ENCODE measurements at places on chromosomes 5 and 9.

GRCh38 chr9:100352727-100353505 lies at the start of gene TEX10:
TEX10 (minus strand) TSS chr9:100352942; CDS start chr9:100349363, 3,579 bp downstream.
- peak; percentile 96 for DNase-seq

GRCh38 chr5:176596689-176597416 lies 13.1 kb downstream of the GPRIN1 start:
- peak; percentile 79 for DNase-seq

- no peak for DNase-seq
Observed at GRCh38 chr9:128771094-128771721, 519 bp downstream of the ZER1 start.

- DNase-seq = no peak
Observed at GRCh38 chr5:138849439-138849838, 25.7 kb downstream of the LRRTM2 start.

DNA sequence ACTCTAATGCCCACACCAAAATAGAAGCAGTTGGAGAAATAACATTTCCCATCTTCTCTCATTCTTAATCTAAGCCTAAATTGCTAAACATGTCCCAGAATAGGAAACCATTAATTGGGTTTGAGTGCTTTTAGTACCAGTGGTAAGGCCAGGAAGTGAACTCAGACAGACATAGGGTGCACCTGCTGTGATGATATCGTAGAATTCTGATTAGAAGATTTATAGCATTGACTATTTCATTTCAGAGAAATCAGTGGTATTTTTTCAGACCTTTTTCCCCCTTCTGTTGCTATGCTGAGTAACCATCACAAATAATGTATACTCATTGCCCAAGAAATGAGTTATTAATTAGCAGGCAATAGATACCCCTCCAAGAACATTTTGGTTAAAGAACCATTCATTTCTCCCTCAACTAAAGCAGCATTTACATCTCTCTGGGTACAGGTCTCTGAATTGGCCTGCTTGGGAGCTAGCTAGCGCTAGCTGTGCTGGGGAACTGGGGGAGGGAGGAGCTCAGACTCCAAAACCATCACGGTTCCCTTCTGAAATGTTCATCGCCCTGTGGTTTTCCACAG lies 7.3 kb downstream of the GLRX start:
- DNase-seq = no peak

DNA sequence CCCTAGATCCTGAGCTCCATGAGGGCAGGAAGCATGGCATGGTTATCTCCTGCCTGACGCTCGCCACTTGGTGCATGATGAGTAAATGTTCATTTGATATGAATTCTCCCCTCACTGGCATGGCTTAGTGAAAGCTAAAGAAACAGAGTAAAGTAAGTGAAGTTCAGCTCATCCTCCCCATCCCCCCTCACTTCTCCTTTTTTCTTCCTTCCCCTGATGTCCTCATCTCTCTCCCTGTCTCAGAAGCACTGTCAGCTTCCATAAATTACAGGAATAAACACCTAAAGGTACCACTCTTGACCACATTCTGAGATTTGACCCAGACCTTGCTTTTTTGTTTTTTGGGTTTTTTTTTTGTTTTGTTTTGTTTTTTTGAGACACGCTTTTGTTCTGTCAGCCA lies 73.3 kb downstream of the SNX18 start:
- DNase-seq = no peak

GRCh38 chr5:131413605-131414559 lies 150.0 kb downstream of the CDC42SE2 start:
- no peak for DNase-seq

DNA sequence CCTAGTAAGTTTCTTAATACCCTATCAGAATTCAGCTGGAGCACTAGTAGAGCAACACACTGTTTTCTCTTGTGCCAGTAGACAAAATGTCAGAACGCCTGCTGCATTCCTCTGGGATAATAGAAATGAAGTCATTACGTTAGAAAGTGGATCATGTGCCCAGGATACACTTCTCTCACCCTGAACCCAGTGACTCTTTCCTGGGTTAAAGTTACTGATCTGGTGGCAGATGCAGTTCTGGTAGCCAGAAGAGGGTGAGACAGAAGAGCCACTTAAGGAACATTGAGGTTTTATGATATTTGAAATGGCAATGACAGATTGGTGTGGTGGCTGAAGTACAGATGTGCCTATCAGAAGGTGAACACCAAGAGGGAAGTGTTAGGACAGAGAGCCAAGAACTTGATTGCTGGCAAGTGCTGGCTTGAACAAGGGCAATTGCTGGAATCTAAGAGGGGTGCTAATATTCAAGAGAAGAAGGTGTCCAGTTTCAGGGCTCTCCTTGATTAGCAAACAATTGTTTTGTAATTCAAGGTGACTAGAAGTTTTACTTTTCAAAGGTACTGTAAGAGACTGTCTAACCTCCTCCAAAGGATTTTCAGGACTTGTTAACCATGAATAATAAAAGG lies 93.7 kb upstream of the ERBIN start:
- no peak for DNase-seq

DNA sequence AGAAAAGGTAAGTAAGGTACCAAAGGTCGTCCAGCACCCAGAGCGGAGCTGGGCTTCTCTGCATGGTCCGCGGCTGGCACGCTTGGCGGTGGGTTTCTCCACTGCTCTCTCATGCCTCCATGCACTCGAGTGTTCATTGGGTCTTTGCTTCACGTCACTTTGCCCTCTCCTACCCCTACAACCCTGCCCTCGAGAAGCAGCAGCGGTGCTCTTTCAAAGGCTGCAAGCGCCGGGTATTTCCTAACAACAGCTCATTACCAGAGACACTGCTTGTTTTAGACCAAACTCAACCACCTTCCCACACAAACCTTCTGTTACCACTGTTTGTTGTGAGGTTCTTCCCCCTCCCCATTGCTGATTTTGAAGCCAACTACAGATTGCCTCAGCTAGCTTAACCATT lies 21.5 kb upstream of the ZBTB34 start:
- DNase-seq = no peak

DNA sequence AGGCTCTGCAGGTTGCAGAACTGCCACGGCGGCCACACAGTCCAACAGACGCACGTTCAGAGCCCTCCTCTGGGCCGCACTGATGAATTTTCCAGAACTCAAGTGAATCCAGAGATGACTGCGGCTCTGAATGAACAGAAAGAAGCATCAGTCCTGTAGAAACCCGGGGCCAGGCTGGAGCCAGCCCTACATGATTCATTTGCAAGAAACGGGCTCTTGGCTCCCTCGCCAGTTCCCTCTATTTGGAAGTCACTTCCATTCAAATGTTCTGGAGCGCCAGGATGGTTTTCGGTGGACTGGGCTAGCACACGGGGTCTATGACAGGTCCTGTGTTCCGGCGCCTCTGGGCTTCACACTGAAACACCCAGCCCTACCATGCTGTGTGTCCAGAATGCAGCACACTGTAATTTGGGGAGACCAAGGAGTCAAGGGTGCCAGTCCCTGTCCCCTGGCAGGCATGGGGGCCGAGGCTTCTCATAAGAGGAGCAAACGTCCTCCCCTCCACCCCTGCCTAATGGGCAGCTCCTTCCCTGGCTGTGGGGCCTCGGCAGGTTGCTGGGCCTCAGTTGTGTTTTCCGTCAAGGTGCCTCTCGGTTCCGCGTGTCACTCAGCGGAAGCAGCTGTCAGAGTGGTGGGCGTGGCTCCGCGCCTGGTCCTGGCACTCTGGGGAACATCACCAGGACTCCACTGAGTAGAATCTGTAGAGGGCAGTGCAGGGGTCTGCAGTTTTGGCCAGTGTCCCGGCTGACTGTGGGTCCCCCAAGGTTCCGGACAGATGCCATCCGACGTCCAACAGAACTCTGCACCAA lies 18.1 kb upstream of the COL5A1 start:
- DNase-seq = no peak

GRCh38 chr5:142426129-142427014 lies 101.6 kb upstream of the SPRY4 start:
- DNase-seq = no peak

DNA sequence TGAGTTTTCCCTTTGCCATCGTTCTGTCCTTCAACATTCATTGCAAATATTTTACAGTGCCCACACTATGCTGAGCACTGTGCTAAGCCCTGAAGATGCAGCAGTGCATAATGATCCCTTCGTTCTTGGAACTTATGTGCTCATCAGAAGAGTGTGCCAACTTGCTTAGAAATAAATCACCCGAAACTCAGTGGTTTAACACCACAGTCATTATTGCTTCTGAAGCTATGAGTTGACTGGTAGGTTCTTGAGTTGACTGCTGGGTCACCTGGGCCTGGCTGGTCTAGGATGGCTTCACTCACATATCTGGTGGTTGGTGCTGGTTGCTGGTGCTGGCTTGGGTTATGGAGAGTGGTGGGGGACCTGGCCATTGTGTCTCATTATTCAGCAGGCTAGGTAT lies 20.9 kb downstream of the PCSK5 start:
- DNase-seq = no peak

DNA sequence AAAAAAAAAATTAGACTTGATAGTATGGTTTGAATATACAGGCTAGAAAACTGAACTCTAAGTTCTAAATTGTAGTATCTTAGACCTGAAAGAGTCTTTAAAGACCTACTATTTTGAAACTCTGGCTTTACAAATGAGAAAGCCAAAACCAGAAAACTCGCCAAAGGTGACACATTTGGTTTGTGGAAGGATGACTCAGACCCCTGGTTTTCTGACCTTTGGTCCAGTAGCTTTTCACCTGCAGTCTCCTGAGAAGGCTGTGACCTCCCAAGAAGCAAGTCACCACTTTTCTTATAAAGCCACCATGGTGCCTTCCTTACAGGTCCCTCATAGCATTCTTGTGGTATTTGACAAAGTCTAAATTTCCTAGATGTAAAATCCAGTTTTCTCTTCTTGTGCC lies 102.1 kb upstream of the CEP78 start:
- DNase-seq = no peak

DNA sequence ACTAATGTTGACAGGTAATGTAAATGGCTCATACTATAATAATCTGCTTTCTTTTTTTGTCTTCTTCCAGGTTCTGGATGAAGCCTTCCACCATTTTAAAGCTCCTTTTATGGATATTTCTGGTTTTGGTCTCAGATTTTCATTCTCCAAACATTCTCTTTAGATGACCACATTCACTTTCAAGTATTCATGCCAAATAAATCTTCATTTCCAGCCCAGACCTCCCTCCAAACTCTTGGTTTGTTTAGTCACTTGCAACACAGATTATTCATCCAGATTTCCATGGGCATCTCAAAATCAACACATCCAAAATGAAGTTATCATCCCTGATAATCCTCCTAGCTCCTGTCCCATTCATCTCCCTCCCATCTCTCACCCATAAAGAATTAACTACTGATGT lies 40.3 kb upstream of the SVEP1 start:
- no peak for DNase-seq

GRCh38 chr5:135020111-135020895 lies 13.7 kb downstream of the PITX1 start:
- DNase-seq = no peak

GRCh38 chr9:34990908-34991606 lies 1.5 kb downstream of the DNAJB5 start:
- DNase-seq = peak; percentile 17

- no peak for DNase-seq
Observed at GRCh38 chr5:89270901-89271300, 387.9 kb upstream of the MEF2C start.

DNA sequence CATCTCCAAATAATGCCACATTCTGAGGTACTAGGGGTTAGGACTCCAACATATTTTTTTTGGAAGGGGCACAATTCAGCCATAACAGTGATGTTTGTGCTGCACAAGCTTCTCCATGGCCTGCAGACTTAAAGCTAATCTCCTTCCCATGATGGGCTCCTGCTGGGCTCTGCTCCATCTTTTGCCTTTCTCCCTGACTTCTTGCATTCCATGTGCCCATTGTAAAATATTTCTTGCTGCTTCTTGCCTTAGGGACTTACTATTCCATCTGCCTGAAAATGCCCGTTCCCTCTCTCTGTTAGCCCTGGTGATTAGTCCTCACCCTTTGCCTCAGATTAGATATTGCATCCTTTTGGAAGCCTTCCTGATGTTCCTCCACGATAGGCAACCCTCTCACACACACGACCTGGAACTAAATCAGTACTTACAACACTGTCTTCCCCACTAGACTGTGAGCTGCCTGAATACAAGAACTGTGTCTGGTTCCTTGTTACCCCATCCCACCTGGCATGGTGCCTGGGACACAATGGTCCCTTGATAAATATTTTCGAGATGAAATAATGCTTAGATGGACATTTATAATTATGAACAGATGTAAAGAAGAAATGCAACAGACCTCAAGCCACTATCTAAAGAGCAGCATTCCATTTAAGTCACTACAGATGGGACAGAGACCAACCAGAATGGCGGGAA lies 33.5 kb downstream of the OR1J1 start:
- DNase-seq = no peak

- peak; percentile 41 for DNase-seq
Observed at GRCh38 chr5:26024774-26025173, 1013.6 kb downstream of the CDH9 start.

DNA sequence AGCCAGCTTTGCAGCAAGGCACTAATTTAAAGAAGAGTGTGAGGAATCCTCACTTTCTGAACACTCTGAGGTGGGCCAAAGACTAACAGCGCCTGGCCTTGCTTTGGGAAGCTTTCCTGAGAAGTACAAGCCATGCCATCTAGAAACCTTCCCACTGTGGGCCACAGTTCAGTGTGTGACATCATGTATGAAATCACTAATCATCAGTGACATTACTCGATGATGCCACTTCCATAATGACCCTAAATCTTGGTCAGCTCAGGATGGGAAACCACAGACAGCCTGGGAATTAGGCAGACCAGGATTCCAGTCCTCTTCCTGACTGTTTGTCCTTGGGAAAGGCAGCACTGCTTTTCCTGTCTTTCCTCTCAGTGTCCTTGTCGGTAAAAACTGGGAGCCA lies 54.2 kb upstream of the HSPA9 start:
- no peak for DNase-seq

- DNase-seq = no peak
Observed at GRCh38 chr9:136243631-136244030, 2.0 kb downstream of the QSOX2 start.

GRCh38 chr5:111043712-111044506 lies 27.6 kb upstream of the TSLP start:
- DNase-seq = peak; percentile 37

GRCh38 chr9:38382141-38382540 lies 10.4 kb upstream of the ALDH1B1 start:
- no peak for DNase-seq

DNA sequence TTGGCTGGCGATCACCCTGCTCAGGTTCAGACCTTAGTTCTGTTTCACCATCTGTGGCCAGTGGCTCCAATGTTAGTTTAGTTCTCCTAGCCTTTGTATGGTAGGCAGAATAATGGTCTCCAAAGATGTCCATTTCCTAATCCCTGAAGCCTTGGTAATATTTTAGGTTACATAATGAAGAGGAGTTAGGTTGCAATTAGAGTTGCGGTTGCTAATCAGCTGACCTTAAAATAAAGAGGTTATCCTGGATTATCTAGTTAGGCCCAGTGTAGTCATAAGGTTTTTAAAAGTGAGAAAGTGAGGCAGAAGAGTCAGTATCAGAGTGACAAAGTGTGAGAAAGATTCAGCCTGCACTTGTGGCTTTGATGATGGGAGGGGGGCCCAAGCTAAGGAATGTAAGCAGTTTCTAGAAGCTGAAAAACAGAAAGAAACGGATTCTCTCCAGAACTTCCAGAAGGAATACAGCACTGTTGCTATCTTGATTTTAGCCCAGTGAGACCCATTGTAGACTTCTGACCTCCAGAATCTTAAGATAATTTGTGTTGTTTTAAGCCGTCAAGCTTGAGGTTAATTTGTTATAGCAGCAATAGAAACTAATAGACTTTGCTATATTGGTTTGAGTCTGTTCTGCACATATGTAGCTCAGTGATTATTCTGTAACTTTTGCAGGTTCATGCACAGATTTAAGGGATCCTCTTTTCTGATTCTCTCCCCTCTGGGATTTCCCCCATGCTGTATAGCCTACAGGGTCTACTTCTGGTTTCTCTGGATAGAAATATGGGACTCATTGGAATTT lies 21.6 kb downstream of the LNPEP start:
- DNase-seq = no peak

- no peak for DNase-seq
Observed at GRCh38 chr5:56993241-56993640, 41.3 kb upstream of the MIER3 start.

Measured in neural progenitor cell (in vitro differentiated cells).